ENCODE measurements at places on chromosomes 11 and 22.

DNA sequence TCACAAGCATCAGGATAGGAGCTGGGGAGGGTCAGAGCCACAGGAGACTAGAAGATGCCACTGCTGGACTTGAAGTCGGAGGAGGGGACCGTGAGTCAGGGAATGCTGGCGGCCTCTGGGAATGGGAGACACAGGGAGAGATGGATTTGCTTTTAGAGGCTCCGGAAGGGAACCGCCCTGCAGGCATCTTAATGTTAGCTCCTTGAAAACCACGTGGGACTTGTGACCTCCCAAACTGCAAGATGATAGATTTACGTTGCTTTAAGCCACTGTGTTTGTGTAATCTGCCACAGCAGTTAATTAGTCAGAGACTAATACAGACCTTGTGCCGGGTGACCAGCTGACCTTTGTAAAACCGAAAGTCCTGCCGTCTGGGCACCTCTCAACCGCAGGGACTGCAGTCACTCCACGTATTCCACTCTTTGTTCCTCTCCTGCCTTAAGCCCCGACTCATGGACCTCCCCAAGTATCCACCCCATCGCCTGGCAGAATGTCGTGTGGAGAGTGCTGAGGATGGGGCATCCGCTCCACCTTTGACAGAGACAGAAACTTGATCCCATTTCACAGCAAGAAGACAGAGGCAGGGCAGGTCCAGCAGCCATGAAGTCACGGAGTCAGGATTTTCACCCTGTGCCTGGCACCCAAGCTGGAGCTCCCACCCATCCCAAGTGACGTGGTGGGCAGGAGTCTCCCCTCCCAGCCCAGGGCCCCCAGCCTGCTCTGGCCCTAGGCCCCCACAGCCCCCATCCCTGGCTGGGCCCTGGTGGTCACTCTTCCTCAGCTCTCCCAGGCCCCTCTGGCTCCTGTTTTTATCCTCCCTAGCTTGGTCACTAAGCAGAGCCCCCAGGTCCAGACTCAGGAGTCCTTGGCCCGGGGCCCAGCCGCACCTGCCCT lies 19.4 kb upstream of the CTSD start:
- no peak for DNase-seq

DNA sequence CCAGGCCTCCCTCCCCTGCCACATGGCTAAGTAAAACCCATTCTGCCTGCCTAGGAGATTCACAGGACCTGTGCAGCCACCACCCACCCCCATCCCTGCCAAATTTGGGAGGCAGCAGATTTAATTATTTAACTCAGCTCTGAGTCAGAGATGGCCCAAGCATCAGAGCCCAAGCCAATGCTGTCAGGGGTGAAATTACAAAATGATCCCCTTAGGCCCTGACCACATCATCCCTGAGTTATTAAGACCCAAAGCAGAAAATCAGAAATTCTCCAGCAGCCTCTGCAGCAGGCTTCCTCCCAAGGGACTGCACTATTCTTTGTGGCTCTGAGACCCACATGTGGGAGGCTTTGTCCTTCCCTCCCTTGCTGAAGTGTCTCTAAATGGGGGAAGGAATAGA lies 52.8 kb upstream of the RRAS2 start:
- no peak for DNase-seq

DNA sequence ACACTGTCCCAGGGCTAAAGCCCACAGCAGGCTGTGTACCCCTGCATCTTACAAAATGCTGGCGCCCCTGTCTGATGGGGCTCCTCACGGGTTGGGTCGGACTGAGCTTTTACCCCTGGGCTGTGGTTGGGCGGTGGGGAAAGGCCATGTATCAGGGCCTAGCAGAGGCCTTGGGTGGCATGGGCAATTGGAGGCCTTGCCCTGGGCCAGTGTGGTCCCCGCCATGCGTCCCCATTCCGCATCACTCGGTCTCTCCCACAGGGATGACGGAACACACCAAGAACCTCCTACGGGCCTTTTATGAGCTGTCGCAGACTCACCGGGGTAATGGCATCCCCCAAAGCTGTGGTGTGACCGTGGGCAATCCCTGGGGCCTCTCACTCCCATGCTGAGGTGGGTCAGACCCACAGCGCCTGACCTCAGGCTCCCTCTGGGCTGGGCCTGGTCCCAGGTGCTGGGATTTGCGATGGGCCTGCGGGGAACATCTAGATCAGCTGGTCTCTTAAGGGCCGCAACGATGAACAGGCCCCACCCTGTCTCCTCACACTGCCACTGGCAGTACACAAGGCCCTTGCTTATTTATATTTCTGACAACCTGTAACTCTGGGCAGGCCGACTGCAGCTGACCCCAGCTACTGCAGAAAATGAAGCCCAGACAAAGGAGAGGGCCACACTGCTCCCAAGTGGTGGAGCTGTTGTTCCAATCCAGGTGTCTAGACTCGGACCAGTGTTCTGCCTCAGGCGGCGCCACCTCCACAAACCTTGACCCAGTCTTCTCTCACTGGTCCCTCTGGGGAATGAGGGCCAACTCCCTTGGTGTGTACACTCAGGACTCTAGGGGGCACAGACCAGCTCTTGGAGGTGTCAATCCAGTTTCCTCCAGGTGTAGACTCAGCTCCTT lies 12.3 kb downstream of the SLC16A8 start:
- no peak for DNase-seq

DNA sequence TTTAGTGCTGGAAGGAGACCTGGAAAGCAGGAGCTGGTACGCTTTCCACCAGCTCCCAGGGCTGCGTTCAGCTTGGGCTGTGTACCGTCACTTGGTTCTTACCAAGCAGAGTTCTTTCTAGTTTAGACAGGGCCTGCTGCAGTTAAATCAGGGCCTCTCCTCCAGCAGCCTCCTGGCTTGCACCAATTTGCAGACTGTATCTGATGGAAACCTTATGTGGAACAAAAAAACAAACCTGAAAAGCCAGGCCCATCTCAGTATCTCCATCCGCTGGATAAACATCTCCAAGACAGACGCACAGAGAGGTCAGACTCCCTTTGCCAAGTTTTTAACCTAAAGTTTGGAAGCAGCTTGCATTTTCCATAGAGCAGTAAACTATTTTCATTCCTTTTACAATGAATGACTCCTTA lies 288.6 kb upstream of the SORL1-AS1 start:
- no peak for DNase-seq

DNA sequence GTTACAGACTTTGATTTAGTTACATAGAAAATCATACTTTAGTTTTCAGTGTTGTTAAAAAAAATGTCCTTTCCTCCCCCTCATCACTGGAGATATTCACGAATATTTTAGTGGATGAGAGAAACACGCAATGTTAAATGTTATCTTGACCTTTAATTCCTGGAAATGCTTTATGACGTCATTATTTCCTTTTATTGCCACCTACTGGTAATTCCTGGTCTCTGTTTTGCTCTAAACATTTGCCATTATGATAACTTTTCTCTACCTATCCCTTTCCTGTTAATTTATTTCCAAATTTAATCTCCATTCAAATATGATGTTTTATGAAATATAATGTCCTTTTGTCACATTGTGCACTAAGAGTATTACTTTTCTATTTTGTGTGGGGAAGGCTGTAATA lies 770.6 kb downstream of the FAM181B start:
- DNase-seq: no peak
